Retina (tissue), 1 donor: ENCODE measurements at places on chromosomes 13 and 19.

GRCh38 chr13:99655351-99656091, 154.2 kb downstream of the TM9SF2 start:
- no peak for DNase-seq

GRCh38 chr19:16041299-16041990, 34.9 kb upstream of the TPM4 start:
- peak; percentile 90 for DNase-seq

DNA sequence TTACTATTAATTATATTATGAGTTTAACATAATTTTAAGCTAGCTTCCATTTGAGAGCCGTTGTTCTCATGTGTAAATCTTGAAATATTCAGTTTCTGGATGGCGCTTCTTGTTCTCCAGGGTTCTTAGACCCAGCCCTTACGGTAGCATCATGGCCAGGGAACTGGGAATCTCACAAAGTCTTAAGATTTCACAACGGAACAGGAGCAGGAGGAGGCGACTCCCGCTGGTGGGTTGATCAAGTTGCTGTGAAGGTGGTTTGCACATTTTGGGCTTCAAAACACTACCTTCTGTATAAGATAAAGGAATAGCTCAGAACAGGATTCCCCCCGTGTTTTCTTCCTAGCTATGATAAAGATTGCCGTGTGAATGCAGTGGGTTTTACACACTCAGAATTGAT, 2.8 kb downstream of the NAXD start:
- DNase-seq = no peak

DNA sequence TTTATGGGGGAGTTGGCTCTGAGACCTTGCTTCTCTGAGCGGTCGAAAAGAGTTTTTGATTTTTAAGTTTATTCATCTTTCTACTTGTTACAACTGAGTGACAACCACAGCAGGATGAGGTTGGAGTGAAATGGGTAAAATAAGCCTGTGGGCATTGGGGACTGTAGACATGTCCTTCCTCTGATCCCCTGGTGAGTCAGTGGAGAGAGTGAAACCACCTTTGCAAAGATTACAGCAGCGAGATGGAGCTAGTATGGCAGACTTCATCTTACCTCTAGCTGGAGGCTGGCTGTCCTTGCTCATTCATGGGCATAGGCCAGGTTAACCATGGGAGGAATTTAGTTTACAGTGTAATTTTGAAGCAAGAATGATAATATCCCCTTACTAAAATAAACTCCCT, 30.9 kb upstream of the PSG9 start:
- DNase-seq = no peak

GRCh38 chr19:39660661-39661060, 4.9 kb downstream of the LGALS16 start:
- DNase-seq = no peak
